ENCODE measurements at places on chromosomes 3 and 15.

GRCh38 chr15:79641841-79642240 is 209.7 kb downstream of the MINAR1 start:
- DNase-seq: no peak

DNA sequence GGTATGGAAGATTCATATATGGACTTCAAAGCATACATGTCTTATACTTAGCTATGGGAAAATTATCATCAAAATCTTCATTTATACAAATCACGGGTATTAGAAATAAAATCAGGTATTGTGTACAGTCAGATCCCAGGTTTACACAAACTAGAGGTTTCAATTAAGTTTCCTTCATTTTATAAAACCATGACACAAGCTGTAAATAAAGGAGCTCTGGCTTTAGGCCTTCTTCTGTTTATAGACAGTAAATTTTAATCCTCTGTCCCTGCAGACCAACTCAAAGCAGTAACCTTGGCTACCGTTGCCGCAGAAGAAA is 68.8 kb upstream of the CHD2 start:
- DNase-seq: no peak

DNA sequence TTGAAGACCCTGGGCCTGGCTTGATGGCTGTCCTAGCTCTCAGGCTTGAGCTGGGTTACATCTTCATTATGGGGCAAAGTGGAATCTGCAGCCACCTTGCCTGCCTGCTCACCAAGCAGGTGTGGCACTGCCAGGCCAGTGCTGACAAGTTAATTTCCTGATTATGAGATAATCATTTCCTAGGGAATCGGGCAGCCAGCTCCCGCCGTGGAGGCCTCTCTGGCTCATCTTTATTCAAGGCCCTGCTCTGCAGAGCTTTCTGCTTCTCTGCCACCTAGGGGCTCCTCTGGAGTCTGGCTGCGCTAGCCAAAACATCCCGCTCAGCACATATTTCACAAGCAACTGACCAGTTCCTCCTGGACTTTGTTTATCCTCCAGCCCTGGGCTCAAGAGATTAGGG is 9.9 kb downstream of the LOXL1 start:
- no peak for DNase-seq

DNA sequence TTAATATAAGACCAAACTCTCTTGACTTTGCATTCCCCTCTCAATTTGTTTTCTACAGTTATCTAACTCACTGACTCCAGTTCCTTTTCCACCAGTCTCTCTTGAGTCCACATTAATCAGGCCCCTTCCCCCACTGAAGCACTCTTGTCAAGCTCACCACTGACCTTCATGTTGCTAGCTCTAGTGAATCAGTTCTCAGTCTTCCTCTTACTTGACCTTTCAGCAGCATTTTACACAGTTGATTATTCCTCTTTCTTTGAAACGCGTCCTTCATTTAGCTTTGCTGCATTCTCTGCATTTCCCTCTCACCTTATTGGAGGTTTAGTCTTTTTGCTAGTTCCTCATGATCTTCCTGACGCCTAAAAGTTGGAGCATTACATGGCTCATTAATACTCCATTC is 8.3 kb downstream of the PPP2R3A start:
- DNase-seq: no peak

DNA sequence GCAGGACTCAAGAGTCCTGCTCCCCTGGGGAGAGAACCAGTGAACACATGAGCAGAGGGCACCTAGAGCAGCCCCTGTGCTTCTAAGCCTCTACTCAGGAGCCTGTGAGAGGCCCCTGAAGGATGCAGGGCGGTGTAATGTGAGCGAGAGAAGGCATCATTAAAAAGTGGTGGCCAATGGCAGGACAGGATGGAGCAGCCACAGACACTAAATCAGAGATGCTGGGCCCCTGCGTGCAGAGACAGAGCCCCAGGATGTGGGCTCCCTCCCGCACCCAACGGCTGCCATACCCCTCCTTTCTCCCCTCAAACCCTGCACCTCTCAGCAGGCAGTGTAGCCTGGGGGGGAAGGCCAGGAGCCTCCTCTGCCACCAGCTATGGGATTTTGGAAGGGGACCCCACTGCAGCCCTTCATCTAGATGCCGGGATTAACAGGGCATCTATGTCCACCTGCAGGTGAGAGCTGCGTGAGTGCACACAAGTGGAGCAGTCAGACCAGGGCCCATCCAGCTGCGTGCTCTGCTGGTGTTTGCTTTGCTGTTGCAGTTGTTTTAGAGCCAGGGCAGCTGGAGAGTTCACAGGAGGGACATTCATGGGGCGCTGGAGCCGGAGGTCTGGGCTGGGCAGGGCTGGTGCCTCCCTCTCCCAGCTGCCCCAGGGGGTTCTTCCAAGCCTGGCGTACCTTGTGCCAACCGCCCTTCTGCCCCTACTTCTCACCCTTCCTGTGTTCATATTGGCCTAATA is 5.1 kb upstream of the IQSEC1 start:
- DNase-seq: no peak

GRCh38 chr3:122031123-122031468 is 9.0 kb upstream of the ILDR1 start:
- no peak for DNase-seq

- DNase-seq: no peak
Measured at GRCh38 chr3:117624424-117624823, 914.8 kb downstream of the TUSC7 start.
